8988T (cell line): ENCODE measurements at places on chromosomes 4 and X.

GRCh38 chrX:46770000-46770816 lies 11.3 kb upstream of the SLC9A7 start:
- DNase-seq = no peak

GRCh38 chrX:98111684-98112083 lies 1228.0 kb downstream of the RPA4 start:
- DNase-seq = no peak

DNA sequence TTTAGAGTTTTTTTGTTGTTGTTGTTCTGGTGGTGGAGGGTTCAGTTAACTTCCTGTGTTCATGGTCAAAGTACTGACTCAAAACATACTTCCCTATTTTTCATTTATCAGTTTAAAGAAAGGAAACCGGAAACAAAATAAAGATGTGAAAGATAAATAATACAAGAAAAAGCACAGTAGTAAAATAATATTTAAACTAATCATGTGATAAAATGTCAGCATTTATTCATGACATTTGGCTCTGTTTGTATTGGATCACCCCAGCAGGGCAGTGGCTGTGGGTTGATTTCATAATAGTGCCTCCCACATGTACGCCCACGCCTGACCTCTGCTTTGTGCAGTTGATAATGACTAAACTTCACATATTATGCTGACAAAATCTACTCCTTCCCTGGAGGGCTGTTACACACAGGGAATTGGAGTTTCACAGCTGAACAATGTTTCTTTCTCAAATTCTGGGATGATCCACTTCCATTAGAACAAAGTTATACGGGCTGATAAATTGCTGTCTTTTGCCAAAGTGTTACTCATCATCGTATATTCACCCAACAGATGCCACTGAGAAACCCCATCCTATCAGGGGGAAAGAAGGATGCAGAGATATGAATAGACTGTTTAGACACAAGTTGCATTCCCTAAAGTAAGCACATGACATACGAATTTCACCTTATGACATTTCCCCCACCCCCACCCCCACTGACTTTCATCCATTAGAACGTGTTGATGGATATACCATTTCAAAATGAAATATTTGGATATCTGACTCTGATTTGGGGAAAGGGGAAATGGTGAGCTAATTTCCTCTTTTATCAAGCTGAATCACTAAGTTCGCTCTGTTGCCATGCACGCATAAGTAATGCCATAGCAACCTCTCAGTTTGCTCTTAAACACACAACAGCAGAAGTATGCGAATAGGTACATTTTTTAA lies 48.3 kb downstream of the AMELX start:
- no peak for DNase-seq

DNA sequence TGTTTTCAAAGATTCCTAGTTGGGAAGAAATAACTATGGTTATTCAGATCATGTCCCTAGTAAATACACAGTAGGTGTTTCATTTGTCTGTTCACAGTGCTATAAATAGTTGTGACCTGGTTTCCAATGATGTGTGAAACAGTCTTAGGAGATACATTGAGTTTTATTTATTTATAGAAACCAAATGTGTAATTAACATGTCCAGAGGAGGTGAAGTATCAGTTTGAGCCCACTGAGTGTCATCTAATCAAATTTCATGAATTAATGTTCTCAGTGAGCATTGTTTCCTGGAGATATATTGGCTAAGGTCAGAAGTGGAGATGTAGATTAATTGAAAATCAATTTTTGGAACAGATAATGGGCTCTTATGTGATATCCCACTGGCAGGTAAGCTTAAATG lies 996.3 kb downstream of the FSTL5 start:
- DNase-seq = no peak

- no peak for DNase-seq
Measured at GRCh38 chrX:31894152-31894551, 822.3 kb upstream of the FTHL17 start.

GRCh38 chr4:121973816-121974215 lies 22.0 kb upstream of the TRPC3 start:
- no peak for DNase-seq

- no peak for DNase-seq
Measured at GRCh38 chr4:148441624-148441985, 609 bp downstream of the NR3C2 start.

DNA sequence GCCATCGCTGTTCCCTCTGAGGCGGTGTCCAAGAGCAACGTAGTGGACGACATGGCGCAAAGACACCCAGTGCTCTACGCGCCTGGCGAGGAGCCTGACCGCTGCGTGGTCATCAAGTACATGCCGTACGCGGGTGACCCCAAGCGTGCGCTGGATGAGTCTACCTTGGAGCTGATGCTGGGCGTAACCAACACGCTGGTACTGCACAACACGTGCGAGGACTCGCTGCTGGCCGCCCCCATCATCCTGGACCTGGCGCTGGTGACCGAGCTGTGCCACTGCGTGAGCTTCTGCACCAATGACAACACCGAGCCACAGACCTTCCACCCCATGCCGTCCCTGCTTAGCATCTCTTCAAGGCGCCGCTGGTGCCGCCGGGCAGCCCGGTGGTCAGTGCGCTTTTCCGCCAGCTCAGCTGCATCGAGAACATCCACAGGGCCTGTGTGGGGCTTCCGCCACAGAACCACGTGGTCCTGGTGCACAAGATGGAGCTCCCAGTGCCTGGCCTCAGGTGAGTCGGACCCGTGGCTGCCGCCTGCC lies 129.0 kb downstream of the ANAPC4 start:
- DNase-seq = no peak

DNA sequence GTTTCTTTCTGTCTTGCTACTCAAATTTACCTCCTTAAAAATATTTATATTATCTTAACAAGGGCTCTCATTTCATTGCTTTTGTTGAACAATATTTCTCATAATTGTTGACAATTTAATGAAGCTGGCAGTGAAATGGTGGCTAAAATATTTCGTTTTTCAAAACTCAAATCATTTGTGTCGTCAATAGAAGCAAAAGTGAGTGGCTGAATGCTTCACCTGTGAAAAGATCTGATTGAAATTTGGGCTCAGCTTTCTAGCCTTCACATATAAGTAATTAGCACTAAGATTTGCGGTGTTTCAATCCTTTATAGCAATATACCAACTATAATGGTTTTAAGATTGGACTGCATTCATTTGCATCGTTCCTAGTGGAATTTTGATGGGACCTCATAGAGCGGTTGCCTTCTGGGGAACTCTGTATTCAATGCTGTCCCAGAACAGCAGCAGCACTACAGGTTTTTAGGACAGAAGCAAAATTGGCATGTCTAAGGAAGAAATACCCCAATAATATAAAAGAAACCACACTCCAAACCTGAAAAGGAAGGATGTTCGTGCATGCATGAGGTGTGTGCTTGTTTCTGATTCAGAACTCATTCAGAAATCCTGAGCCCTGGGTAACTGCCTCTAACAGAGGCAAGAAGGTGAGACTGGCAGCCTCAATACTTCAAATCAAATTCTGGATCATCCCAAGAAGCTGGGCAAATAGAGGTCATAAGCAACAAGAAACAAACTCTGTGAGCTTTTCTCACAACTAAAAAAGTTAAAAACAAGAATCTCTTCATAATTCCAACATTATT lies 2.5 kb downstream of the CXCL1 start:
- DNase-seq = no peak

DNA sequence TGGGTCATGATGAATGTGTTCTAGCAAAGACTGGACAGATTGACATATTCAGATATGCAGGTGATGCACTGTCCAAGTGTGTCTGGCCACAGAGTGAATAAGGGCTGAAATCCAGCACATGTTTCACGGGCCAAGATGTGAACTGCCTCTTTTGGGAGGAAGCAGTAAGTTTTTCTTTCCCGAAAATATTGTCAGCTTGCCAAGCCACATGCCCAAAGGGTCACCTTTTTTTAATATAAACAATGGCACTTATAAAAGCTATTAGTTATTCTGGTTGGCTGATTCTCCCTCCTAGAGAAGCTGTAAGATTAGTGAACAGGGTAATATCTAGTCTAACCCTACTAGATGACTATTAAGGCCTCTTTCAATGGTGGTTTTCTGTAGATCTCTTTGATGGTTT lies 1.5 kb upstream of the EDNRA start:
- DNase-seq = no peak

DNA sequence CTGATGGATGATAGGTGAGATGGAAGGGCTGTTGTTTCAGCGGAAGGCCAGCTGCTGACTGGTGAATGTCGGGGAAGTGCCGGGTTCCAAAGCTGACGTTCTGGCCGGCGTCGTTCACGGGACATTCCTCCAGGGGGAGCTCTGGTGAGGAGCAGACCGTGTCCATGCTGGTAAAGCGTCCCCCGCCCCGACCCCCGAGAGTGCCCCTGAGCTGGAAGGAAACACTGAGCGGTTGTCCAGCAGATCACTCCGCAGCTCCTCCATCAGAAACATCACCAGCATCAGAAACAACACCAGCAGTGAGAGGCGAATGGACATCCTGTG lies 18.6 kb upstream of the ADRA2C start:
- no peak for DNase-seq

DNA sequence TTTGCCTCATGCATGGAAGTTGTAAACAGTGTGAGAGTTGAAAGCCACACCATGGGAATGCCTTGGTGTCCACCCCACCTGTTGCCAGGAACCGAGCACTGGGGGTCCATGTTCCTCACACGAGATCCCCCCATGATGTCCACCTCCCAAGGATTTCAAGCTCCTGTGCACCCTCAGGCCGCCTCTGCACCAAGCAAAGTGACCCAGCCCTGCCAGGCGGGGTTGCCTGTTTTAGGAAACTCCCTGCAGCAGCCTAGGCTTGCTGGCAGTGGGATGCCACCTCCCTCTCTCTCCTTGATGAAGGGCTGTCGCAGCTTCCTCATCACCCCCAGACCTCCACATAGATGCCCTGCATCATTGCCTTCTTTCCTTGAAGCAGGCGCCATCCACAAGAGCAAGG lies 82.8 kb downstream of the GPR143 start:
- no peak for DNase-seq

GRCh38 chr4:92359491-92359890 lies 55.7 kb downstream of the GRID2 start:
- DNase-seq = no peak

DNA sequence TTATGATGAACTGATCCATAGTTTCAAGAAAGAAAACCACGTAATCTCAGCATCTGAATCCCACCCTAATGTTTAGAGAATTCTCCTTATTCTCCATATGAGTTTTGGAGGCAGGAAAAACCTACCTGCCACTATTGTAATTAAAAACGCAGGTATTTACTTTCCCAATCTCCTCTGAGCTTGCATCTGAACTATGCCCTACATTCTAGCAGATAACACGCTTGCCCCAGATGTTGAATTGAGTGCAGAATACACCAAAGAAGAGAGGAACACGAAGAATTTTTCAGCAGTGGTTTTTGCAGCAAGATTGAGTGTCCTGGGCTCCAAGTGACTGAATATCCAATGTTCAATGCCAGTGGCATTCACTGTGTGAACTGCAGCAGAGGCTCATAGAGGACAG lies 182.4 kb downstream of the COX18 start:
- no peak for DNase-seq

DNA sequence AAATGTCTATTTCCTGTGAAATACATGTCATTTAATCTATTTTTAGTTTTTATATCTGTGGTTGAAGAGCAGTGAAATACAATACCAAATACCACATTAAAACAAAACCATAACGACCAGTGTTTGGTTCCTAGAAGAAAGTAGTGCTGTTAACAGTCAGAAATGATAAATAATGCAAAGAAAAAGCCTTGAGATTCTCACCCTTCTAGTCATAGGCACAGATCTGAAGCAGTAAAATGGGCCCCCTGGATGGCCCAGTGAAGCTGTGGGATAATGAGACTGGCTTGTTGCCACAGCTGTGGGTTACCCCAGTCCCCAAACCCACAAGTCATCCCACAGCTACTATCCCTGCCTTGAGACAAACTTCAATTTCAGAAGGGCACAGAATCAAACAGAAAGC lies 137.3 kb upstream of the RPL34 start:
- no peak for DNase-seq

- no peak for DNase-seq
Measured at GRCh38 chr4:138301536-138301935, 59.4 kb upstream of the SLC7A11 start.

DNA sequence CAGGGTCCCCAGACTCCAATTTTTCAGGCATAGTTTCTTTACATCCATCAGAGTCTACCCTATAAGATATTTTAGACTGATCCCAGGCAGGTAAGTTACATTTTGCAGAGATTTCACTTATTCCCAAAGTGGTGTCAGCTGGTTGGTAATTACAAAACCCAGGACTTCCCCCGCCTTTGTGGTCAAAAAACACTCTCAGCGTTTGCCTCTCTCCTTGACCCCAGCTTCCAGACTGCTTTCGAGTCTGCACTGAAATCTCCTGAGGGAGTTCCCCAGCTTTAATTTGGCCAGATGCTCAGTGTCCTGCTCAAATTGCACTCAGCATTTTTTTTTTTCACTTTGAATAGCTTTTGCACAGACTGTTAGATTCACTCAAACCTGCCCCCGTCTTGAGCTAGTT lies 11.2 kb upstream of the AMOT start:
- DNase-seq = no peak

- no peak for DNase-seq
Measured at GRCh38 chrX:68443155-68443868, 10.0 kb upstream of the OPHN1 start.

DNA sequence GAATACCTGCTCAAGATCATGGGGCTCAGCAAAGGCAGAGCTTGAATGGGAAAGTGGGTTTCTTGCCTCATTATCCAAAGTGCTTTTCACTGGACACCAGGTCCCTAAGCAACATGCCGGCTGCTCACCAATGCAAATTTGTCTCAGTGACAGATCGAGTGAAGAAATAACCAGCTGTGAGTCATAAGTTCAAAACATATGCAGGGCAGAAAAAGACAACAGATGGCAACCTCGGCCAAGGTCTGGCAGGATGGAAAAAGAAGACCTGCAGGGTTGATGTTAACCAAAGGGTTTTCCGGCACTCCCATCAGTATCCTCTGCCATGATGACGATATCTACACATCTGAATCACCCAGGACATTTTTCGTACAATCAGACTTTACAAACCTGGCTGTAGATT lies 124.1 kb downstream of the AFAP1 start:
- DNase-seq = no peak
